Pancreas (tissue), 10 donors: ENCODE measurements at places on chromosomes 7 and 10. TPM values are rescaled to one million over a fixed set of nuclear protein-coding genes. Genes with fewer than 3 reads are reported as not detected.

OIT3 gene
- 0.34 TPM for total RNA-seq

HTR7 gene
- total RNA-seq, result 0.04 TPM

BICC1 gene
- total RNA-seq, result 19.0 TPM

FAM25A gene
- total RNA-seq, result not detected

- no peak for DNase-seq
Observed at GRCh38 chr7:93817526-93817925, 73.0 kb downstream of the TFPI2 start.

- no peak for DNase-seq
Observed at GRCh38 chr10:70284542-70285475, 1.0 kb upstream of the NPFFR1 start.

DNA sequence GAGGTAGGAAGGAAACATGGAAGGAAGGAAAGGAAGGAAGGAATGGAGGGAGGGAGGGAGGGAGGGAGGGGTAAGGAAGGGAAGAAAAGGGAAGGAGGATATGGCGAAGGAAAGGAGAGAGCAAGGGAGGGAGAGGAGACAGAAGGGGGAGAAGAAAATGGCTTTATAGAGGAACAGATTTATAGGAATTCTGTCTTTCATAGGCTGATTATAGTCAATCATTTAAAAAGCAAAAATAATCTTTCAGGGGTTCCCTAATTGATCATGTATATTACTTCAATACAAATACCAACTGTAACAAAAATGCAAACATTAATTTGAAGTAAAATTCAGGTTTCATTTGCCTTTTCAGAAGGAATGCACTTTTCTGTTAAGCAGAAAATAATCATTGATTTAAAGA lies 519.1 kb downstream of the MDFIC start:
- DNase-seq, result no peak

- no peak for DNase-seq
Observed at GRCh38 chr7:82677493-82677892, 233.9 kb upstream of the CACNA2D1 start.

- DNase-seq, result no peak
Observed at GRCh38 chr7:8119262-8119661, 142.7 kb downstream of the ICA1 start.

DNA sequence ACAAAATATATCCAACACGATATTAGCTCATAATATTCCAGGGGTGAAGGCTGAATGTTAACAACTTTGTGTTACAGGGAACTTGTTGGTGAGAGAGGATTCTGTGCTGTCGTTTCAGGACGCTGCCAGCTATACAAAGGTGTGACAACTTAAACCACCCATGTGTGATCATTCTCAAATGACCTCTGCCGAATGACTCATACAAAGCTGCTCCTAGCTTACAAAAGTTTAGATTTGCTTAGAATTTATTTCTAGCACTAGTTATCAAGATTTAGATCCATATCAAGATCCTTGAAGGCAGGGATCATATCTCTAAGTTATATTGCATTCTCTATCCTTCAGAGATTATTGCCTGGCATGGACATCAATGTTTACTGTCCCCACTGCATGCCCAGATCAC lies 65.3 kb downstream of the COBL start:
- no peak for DNase-seq

- DNase-seq, result peak; percentile 81
Observed at GRCh38 chr7:56092789-56093531, at the start of gene PHKG1. PHKG1 (minus strand) TSS chr7:56092952; CDS start chr7:56088941, 4,011 bp downstream.
